ENCODE measurements at places on chromosomes 4 and X.

GRCh38 chr4:41611881-41612871, 74.2 kb downstream of the LIMCH1 start:
- no peak for DNase-seq

DNA sequence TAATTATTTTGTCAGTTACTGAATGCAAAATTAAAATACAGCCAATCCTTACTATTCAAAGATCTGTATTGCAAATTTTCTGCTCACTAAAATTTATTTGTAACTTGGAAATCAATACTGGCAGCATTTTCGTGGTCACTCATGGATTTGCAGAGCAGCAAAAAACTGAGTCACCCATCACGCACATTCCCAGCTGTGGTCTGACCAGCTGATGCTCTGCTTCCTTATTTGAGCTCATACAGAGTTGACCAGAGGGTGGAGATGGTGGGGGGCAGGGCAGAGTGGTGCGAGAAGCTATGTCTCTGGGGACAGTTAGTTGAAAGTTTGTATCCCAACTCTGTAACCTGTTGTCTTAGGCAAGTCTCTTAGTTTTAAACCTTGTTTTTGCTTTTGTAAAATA, 214.8 kb downstream of the SPCS3 start:
- DNase-seq, result no peak

- DNase-seq, result no peak
These were observed 118.0 kb upstream of the GIMD1 start for GRCh38 chr4:106486533-106486932.

- no peak for DNase-seq
These were observed 225.8 kb downstream of the IQCM start for GRCh38 chr4:149589826-149590225.

- DNase-seq, result no peak
These were observed 47.9 kb downstream of the HTRA3 start for GRCh38 chr4:8317474-8317873.

GRCh38 chrX:24253469-24253868, 60.4 kb downstream of the SUPT20HL2 start:
- DNase-seq, result no peak

DNA sequence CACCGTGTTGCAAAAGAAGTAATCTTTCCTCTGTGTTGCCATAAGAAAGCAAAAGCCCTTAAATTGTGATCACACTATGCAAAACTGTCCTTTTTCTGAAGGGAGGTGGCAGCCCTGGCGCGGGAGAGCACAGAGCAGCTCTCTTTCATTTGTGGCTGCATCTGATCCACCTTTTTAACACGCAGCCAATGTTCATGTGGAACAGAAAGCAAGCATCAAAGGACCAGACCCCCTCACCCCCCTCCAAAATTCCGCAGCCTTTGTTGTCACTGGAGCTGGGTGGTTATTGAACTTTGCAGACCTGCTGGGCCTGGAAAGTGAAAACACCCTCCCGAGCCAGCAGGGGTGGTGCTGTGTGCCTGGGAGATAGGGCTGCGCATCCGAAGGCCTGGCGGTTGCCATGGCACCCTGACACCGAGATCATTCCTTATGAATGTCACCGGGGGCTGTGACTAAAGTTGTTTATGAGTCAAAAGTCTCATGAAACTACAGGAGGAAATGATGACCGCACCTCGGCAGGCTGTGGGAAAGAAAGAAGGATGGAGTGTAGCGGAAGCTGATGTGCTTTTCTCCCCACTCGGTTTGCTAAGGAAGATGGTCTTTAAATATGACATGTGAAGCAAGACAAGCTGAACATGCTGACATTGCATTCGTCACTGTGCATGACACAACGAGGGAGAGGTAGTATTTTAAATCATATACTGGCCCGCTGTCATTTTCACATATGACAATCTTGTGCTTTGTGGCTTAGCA, 367.4 kb downstream of the UNC5C start:
- no peak for DNase-seq

DNA sequence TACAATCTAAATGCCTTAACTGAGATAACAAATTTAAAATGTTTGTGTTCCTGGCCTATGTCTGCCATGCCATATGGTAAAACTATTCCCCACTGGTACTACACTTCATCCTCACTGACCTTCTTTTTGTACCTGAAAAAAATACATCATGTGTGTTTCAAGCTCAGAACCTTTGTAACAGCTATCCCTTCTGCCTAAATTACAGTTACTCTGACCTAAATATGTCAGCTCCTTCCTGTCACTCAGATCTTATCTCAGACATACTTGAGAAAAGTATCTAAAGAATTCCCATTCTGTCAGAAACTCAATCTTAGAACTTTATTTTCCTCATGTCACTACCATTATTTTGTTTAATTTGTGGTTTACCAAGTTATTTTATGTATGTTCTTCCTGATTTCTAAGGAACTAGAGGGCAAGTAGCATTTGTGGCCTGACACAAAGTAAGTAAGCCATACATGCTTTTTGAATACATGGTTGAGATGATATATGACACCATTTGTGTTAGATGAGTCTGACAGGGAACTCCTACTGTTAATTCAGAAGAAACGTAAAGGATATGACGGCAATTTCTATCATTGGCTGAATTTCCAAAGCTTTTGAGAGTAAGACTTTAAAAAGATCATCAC, 456.5 kb upstream of the NDST3 start:
- no peak for DNase-seq

Data from hematopoietic multipotent progenitor cell treated with erythropoietin and hydrocortisone succinate and interleukin-3 and kit ligand, for 17 days (in vitro differentiated cells).